Left renal cortex interstitium (tissue), 4 donors: ENCODE measurements at places on chromosomes 3 and 15.

- no peak for DNase-seq
Observed at GRCh38 chr15:78301828-78302227, 2.4 kb upstream of the SKIC8 start.

- no peak for DNase-seq
Observed at GRCh38 chr3:183455089-183455488, 26.7 kb upstream of the MCF2L2 start.

- no peak for DNase-seq
Observed at GRCh38 chr15:78695046-78695671, 54.1 kb upstream of the CHRNB4 start.

DNA sequence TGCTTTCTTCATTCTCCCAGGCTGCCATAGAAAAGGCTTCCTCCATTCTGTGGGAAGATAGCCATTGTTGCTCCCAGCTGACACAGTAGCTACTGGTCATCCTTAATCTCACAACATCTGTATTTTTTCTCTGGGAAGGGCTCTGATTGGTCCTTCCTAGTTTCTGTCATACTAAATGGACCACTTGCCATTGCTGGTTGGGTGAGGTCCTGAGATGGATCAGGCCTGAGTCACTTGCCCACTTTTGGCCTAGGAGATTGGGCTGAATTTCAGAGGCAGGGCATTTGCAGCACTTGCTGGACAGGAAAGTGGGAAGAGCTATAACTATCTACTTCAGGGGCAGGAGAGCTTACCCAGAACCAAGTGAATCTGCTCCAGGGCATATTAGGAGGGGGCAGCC is 106.5 kb upstream of the PROK2 start:
- DNase-seq = no peak

DNA sequence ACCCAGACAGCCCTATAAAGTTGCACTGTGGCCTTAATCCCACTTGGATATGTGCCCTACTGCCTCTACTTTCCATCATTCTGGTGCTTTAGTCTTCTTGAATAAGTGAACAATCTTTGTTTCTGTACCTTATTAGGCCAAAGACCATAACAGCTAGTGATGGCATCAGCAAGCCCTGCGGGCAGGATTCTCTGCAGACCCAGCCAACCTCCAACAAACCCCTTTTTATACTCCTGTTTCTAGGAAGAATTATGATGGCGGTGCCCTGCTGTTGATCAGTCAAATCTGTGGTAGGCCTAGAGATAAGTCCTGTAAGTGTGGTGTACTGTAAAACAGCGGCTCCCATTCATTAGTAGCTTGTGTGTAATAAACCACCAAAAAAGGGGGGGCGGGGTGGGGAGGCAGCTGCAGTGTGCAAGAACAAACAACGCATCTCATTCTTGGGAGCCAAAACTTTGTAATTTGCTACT is 40.5 kb downstream of the SOX2 start:
- no peak for DNase-seq

GRCh38 chr3:186457236-186457635 is 86.9 kb downstream of the CRYGS start:
- DNase-seq = no peak

DNA sequence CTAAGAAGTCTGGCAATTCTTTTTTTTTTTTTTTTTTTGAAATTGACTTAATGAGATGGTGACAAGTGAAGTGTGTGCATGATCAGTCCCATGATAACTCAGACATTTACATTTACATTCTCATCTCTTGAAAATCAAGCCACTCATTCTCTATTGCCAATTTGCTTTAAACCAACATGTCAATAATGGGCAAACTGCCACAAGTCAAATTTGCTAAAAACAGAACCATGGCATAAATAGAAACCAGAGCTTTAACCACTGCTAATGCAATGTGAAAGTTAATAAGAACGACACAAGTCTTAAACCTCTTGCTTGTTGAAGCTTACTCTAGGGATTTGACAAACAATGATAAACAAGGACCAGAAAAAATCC is 12.0 kb upstream of the COL8A1 start:
- DNase-seq = no peak

- DNase-seq = no peak
Observed at GRCh38 chr3:184169896-184170875, 4.5 kb upstream of the AP2M1 start.

GRCh38 chr15:75347222-75348033 is 589 bp downstream of the NEIL1 start:
- no peak for DNase-seq

- no peak for DNase-seq
Observed at GRCh38 chr15:65287520-65287855, 805 bp upstream of the PARP16 start.

- no peak for DNase-seq
Observed at GRCh38 chr3:141419946-141420345, 51.6 kb downstream of the ZBTB38 start.

DNA sequence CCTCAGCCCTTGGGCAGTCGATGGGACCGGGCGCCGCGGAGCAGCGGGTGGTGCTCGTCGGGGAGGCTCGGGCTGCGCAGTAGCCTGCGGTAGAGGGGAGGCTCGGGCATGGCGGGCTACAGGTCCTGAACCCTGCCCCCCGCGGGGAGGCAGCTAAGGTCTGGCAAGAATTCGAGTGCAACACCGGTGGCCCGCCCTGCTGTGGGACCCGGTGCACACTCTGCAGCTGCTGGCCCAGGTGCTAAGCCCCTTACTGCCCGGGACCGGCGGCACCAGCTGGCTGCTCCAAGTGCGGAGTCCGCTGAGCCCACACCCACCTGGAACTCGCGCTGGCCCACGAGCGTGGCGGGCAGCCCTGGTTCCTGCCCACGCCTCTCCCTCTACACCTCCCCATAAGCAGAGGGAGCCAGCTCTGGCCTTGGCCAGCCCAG is 377.7 kb upstream of the RBMS3 start:
- DNase-seq = no peak

GRCh38 chr3:140347151-140347550 is 330.7 kb upstream of the TRIM42 start:
- DNase-seq = no peak

DNA sequence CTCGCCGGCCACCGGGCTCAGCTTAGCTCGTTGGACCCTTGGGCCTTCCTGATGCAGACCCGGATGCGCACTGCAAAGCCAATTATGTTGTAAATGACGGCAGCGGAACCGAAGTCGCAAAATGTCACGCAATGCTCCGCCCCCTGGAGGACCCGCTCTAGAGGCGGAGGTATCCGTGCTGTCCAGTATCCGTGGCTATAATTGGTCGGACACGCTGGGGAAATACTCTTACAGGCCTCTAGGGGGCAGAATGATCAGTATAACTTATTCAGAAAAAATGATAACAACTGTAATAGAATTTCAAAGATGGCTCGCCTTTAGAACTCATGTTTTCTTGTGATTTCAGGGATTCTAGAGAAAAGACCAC is at the start of gene PRR23B:
Gene PRR23B (minus strand): TSS at position 59 of the 367 bp plus-strand sequence. CDS start 265 bp downstream, outside the sequence.
- no peak for DNase-seq

GRCh38 chr3:102605153-102605552 is 170.3 kb downstream of the ZPLD1 start:
- no peak for DNase-seq

DNA sequence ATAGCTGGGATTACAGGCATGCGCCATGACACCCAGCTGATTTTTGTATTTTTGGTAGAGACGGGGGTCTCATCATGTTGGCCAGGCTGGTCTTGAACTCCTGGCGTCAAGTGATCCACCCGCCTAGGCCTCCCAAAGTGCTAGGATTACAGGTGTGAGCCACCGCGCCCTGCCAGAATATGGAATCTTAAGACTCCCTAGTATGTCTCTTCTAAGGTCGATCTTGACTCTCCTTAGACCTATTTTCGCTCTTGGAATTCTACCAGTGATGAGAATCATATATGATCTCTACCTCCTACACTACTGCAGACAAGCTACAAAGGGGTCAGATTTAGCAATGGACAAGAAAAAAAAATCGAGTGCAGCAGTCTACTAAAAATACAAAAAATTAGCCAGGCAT is 19.3 kb upstream of the EOGT start:
- no peak for DNase-seq

- DNase-seq = no peak
Observed at GRCh38 chr15:49200347-49200746, 30.3 kb downstream of the GALK2 start.

GRCh38 chr15:43204016-43204901 is 16.6 kb downstream of the EPB42 start:
- no peak for DNase-seq

DNA sequence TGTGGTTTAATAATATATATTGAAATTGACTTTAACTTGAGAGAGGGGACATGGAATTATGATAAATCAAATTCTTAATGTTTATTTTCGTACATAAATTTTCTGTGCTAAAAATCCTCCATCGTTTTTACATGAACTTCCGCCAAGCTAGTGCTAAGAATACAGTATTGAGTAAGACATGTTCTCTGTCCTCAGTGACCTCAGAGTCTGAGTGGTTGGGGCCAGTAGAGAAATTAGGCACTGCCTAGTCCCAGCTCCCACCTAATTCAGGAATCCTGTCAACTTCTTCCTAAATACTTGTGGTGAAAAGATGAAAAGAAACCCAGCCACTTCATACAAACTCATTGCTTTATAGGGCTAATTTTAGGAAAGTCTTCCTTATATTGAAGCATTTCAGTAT is 110.3 kb downstream of the PPP2R3A start:
- no peak for DNase-seq

GRCh38 chr3:59263152-59263551 is 213.3 kb upstream of the CFAP20DC start:
- DNase-seq = no peak

DNA sequence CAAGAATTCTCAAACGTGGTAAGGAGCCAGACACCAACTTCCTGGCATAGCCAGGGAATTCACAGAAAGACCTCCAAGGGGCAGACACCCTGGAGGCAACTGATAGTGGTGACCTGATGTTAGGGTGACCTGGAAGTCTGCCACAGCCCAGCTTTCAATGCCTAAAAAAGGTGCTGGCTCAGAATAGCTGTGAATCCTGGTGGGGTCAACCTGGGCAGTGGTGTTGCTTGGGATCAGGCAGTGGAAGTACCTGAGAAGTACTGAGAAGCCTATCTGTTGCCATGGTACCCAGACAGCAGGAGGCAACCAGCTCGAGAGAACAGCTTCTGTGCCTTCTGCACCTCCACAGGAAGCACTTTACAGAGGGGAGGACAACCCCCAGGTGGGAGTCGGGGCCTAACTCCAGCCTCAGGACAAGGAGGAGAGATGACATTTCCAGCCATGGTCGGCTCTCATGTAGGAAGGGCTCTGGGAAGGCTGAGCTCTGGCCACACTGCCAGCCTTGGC is 55.4 kb upstream of the LARS2 start:
- no peak for DNase-seq

GRCh38 chr3:138186803-138187295 is 252 bp upstream of the ARMC8 start:
- DNase-seq = no peak
